Common myeloid progenitor, CD34-positive (primary cell): ENCODE measurements at places on chromosomes 11 and 22.

- peak; percentile 54 for DNase-seq
Observed at GRCh38 chr11:109112821-109113280, 309.1 kb upstream of the C11orf87 start.

DNA sequence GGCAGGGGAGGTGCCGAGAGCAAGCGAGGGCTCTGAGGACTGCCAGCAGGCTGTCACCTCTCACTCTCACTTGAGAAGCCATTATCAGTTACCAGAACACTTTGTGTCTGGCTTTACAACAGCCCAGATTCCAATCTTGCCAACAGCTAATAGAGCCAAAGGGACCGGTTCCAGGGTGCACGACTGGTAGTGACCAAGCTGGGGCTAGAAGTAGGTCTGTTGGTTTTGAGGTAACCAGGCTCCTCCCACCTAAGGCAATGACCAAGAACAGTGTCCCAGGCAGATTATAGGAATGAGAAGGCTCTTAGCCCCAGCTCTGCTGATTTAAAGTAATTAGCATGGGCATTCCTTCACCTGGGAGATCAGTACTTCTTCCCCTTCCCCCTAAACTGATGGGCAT is 7.2 kb upstream of the IL10RA start:
- no peak for DNase-seq

DNA sequence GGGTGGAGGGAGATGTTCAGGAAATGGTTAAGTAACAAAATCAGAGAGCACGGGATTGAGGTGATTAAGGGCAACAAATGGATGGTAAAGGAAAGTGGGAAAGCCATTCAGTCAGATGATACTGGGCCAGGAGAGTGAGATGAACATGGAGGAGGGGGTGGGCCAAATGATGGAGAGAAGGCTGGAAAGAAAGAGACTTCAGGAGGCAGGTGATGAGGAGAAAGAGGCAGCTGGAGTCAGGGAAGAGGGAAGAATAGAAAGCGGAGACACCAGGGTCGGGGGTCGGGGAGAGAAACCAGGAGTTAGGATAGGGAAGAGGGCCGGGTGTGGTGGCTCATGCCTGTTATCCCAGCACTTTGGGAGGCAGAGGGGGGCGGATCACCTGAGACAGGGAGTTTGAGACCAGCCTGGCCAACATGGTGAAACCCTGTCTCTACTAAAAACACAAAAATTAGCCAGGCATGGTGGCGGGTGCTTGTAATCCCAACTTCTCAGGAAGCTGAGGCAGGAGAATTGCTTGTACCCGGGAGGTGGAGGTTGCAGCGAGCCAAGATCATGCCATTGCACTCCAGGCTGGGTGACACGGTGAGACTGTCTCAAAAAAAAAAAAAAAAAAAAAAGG is 4.7 kb upstream of the KDM2A start:
- DNase-seq = no peak

GRCh38 chr11:117328375-117329010 is 839 bp downstream of the CEP164 start:
- DNase-seq = peak; percentile 47

DNA sequence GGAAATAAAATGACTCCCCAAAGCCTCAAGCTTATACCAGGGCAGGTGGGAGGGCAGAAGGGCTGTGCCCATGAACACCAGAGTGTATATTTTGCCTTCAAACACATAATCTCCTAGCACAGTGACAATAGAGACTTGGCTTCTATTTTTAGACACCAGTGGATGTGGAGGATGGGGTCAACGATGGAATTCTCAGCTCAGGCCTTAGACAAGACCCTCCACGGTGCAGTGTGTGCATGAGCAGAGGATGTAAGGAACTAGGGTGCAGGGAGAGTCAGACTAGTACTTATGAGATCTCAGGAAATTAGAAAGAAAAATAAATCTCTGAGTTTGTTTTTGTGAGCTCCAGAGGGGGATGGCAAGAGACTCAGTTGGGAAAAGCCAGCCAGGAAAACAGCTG is 113.6 kb upstream of the CADM1 start:
- DNase-seq = no peak

DNA sequence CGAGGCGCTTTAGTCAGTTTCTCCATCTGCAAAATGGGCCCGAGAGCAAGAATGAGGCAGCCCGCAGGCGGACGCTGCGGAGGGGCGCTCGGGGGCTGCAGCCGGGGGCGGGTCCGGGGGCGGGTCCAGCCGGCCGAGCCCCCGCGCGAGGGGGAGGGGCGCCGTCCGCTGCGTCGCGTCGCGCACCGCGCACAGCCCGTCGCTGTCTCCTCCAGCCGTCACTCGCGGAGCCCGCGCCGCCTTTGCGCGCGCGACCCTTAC is 282 bp downstream of the PC start:
- DNase-seq = no peak

DNA sequence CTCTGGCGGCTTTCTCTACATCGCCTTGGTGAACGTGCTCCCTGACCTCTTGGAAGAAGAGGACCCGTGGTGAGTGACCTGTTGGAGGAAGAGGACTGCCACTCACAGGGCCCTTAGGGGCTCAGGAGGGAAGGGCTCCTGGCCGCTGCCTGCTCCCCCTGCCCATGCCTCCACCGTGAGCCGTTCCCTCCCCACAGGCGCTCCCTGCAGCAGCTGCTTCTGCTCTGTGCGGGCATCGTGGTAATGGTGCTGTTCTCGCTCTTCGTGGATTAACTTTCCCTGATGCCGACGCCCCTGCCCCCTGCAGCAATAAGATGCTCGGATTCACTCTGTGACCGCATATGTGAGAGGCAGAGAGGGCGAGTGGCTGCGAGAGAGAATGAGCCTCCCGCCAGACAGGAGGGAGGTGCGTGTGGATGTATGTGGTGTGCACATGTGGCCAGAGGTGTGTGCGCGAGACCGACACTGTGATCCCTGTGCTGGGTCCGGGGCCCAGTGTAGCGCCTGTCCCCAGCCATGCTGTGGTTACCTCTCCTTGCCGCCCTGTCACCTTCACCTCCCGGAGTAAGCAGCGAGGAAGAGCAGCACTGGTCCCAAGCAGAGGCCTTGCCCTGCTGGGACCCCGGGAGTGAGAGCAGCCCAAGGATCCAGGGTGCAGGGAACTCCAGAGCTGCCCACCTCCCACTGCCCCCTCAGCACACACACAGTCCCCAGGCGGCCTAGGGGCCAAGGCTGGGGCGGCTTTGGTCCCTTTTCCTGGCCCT is 6.9 kb downstream of the SLC39A13 start:
- DNase-seq = no peak

GRCh38 chr11:60970369-60970774 is 1.1 kb upstream of the CD6 start:
- peak; percentile 48 for DNase-seq

GRCh38 chr11:88402192-88402715 is 64.7 kb upstream of the CTSC start:
- no peak for DNase-seq

DNA sequence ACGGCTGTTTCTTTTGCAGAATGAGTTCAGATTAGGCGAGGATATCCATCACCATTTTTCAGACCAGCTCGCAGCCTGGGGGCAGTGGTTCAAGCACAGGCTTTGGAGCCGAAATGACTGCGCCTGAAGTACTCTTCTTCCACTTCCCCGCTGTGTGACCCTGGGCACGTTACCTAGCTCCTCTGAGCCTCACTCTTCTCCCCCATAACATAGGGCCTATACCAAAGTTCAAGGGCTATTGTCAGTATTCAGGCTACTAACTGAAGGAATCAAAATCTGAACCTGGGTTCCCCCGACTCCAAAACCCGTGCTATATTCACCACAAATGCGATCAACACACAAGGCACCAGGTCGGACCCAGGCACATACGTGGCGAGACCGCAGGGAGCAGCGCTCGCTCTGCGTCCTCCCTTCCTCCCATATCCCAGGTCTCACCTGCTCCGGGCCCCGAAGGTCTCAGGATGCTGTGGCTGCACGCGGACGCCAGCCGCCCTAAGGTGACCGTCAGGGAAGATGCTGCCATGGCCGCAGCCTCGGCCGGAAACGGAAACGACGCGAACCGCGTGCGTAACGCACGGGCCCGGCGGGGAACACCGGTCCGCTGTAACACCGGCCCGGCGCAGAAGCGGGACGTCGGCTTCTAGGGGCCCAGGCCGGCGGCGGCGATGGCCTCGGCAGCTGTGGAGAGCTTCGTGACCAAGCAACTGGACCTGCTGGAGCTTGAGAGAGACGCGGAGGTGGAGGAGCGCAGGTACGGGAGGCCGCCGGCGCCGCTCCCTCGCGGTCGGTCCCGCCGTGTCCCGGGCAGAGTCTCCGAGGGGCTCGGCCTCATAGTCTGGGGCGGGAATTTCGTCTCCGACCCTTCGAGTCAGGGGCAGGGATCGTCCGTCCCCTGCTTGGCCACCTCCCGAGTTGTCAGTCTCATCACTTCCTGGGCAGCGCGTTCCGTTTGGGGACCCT is at the start of the genes IGHMBP2 and MRPL21:
Gene IGHMBP2 (plus strand): TSS at position 604 of the 960 bp plus-strand sequence. CDS start 62 bp downstream, at position 666.
Gene MRPL21 (minus strand): TSS at position 545 of the 960 bp plus-strand sequence. CDS start 22 bp downstream, at position 523.
- DNase-seq = peak; percentile 81

GRCh38 chr11:41622707-41623359 is 163.4 kb upstream of the LRRC4C start:
- DNase-seq = no peak

DNA sequence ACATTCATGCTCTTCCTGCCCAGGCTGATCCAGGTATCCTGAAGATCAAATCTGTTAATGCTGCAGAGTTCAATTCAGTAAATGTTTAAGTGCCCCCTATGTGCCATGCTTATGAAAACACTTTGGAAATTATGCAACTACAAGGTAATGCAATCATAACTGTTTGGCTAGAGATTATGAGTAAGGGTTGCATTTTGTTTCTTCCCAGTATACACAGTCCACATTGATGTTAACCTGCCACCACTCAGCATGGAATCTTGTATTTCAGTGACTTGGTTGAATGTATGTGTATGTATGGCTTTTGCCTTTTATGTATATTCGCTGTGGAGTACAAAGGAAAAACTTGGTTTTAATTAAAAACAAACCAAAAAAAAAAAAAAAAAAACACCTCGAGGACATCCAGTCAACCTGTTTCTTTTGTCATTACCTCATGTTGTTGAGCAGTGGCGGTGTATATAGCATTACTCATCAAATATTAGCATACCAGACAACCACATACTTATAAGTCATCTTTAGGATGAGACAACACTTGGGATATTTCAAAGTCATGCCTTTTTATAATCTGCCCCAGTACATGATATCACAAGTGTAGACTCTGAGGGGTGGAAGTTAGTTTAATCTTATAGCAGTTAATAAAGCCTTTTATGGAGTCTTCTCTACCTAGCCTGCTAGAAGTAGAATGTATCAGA is 86.1 kb upstream of the HORMAD2 start:
- DNase-seq = no peak

DNA sequence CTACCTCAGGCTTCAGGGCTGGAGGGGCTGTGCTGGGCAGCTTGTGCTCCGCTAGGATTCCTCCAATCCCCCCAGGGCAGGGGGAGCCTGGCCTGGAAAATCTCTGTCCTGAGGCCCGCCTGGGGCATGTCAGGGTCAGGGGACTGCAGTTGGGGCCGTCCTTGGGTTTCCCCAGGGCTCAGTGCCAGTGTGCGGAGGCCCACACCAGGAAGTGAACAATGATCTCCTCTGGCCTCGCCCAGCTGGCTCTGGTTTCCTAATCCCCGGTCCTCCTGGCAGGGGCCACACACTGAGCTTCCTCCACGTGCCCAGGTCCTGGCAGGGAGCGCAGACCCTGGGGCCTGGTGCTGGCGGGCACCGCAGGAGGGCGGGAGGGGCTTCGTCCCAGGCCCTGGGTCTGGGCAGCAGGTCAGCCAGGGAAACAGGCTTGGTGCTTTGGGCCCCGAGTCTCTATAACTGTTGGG is 1.4 kb upstream of the MUC2 start:
- DNase-seq = peak; percentile 31
